Cardiac septum (tissue), 1 donor: ENCODE measurements at places on chromosomes 6 and 20. TPM values are rescaled to one million over a fixed set of nuclear protein-coding genes. Genes with fewer than 3 reads are reported as not detected.

Gene VIP
- total RNA-seq, result 0.67 TPM

Gene DEFB132
- not detected for total RNA-seq

Gene HCK
- total RNA-seq, result 5.5 TPM

Gene PGC
- total RNA-seq, result not detected

Gene GLYATL3
- total RNA-seq, result not detected

DNA sequence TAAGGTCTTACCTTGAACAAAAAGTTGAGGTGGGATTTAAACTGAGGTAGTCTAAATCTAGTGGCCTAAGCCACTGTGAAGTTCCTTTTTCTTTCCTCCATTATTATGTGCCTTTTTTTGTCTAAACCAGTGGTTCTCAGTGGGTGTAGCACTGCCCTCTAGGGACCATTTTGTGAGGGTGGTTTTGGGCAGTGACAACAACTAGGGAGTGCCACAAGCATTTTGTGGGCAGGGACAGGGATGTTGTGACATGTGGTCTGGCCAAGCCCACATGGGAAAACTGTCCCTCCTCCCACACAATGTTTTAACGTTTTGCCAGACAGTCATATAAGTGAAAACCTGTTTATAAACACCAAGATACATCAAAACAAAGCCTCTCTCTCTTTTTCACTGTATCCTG, 899.4 kb upstream of the FLRT3 start:
- DNase-seq, result no peak

DNA sequence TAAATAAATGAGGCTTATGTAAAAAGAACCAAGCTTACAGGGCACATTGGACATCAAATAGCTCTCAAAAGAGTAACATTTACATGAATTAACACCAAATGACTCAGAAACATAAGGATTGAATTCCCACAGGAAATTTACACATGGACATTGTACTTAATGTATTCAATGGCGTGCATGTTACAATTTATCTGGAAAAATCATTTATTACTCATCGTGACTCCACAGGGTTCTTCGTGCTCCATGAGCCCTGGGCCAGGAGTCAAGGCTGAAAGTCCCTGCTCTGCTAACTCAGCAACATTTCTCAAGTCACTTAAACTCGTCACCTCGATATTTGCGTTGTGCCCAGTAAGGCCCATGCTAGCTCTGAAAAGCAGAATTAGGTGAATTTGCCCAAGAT, 158.5 kb downstream of the PHACTR1 start:
- no peak for DNase-seq

GRCh38 chr6:49202924-49203536, 260.0 kb downstream of the MMUT start:
- no peak for DNase-seq

GRCh38 chr20:9744551-9744950, 94.3 kb downstream of the PAK5 start:
- no peak for DNase-seq

DNA sequence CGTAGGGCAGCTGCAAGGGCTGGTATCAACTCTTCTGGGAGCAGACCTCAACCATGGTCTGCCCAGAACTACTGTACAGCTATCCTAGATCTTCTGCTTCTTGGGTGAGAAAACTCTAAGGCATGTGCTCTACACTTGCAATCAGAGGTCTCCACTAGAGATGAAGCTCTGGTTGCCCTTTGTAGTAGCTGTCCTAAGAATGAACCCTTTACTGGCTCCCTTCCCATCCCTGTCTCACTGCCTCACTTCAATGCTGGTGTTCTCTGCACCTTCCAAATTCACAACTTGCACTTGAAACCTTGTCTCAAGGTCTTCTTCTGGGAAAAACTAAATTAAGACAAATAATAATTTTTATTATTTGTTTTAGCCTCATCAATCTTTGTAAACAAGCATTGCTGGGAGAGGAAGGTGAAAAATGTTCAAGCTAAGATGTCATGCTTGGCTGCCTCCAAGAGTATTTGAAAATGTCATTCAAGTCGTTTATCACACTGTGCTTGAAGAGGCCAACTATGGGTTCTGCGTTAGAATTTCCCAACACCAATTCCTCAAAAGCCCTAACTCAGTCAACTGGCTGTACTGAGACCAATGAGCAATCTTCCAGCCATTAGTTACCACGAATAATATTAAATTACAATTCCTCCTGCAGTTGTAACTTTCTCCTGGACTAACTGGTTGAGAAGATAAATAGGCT, 255.7 kb upstream of the PRND start:
- no peak for DNase-seq

DNA sequence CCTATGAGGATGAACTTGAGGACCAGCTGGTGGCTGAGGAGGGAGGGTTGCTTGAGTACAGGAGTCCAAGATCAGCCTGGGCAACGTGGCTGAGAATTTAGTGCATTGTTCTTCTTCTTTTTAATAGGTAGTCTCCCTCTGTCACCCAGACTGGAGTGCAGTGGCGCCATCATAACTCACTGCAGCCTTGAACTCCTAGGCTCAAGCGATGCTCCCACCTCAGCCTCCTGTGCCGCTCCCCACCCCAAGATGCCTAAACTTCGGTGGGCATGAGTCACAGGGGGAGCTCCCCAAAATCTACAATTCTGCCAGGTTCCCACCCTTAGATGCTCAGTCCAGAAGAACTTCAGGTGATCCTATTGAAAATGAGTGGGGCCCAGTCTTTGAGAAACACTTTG, 21.4 kb downstream of the FAM50B start:
- DNase-seq, result no peak

- no peak for DNase-seq
These were observed 151.0 kb downstream of the ZDHHC14 start for GRCh38 chr6:157531986-157532365.

DNA sequence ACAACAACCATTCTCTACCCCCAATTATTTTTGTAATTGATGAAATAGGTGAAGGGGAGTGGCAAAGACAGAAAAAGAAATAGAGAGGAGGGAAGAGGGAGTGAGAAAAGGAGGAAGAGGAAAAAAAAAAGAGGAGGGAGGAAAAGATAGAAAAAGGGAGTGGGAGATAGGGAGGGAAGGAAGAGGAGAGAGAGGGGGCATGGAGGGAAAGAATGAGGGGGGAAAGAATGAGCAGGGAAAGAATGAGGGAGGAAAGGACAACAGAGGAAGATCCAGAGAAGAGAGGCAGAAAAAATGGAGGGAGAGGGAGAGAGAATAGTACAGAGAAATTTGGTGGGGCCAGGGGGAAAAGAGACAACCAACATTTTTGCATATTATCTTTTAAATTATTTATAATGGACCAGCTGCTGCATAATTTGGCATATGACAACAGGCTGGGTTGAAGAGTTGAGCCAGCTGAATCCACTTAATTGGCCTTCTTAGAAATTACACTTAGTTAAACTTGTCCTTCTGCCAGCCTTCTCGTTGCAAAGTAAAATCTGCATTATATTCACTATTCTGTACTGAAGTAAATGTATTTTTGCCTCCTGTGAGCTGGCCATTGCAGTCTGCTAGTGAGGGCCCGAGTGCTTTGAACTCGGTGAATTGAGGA, 101.0 kb downstream of the ARHGAP18 start:
- no peak for DNase-seq

DNA sequence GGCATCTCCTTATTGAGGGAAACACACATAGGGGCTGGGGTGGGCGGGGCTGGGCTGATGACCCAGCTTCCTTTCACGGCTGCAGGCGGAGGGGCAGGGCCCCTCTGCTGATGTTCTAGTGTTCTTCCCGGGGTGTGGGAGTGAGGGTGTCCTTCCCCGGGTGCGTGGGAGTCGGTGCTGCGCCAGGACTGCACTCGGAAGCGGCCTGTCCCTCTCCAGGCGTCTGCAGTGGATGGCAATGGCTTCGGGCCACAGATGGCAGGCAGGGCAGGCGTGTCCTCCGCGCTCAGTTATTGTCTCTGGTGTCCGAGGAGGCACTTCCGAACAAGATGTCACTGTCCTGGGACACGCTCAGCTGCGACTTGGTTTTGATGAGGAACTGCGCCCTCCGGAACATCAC, 19.2 kb downstream of the KCNG1 start:
- no peak for DNase-seq

DNA sequence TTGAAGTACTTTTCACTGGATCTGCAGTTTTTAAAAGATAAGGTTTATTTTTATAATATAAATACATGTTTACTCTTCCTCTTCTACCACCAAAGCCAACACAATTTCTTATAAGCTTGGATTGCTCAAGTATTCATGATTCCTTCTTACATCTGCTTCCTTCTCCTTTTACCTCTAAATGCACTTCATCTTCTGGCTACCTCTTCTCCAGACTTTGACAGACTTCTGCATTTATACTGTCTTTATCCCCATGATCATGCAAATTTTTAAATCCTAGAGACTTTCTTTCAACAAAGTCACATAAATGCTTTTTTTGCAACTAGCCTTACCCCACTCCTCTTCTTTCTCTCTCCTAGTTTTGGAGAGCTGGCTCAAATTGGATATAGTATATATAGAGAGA, 142.9 kb downstream of the TFAP2B start:
- DNase-seq, result no peak

DNA sequence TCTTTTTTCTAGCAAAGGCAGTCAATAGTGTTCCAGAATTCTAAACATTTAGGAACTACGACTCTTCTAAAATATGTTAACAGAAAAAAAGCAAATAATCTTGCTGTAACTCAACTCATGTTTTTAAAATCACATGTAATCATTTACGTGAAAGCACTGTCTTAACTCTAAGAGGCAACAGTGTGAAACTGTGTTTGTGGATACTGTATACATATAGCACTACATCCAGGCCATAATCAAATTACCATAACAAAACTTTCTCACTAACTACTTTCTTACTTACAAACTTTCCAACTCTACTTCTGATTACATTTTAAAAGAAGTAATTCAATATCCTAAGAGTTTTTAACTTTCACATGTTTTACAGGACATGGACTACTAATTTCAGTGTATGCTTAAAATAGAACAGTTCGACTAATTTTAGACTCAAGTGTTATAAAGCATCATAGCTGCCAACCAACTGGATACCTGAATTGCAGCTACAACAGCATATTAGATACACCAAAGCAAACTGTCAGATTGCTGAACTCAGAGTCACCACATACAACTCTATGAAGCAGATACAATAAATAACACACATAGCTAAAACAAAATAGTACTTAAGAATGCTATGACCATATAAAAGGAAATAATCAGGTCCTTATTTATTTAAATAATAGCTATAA, 121.6 kb upstream of the BEND6 start:
- no peak for DNase-seq

DNA sequence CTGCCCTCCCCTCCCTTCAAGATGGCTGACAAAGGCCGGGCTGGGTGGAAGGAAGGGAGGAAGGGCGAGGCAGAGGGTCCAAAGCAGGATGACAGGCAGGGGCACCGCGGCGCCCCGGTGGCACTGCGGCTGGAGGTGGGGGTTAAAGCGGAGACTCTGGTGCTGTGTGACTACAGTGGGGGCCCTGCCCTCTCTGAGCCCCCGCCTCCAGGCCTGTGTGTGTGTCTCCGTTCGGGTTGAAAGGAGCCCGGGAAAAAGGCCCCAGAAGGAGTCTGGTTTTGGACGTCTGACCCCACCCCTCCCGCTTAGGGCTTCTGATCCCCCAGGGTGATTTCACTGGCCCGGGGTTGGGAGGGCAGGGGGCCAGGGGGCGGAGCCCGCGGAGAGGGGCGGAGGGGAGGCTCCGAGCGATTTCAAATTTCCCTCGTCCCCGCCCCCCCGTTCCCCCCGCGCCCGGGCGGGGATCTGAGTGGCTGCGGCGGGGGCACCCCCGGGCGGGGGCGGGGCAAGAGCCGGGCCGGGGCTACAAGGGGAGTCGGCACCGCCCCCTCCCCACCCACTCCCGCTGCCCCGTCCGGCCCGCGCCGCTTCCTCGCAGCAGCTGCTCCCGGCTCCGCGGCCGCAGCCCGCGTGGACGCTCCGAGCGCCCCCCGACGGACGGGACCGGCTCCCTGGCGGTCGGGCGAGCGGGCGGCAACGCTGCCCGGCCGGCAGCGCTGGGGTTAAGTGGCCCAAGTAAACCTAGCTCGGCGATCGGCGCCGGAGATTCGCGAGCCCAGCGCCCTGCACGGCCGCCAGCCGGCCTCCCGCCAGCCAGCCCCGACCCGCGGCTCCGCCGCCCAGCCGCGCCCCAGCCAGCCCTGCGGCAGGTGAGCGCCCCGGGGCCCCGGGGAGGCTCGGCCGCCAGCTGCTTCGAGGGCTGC, at the start of gene DNMT3B:
Gene DNMT3B (plus strand): TSS at position 555 of the 923 bp plus-strand sequence. CDS start 17,939 bp downstream, outside the sequence.
- DNase-seq, result peak; percentile 89

DNA sequence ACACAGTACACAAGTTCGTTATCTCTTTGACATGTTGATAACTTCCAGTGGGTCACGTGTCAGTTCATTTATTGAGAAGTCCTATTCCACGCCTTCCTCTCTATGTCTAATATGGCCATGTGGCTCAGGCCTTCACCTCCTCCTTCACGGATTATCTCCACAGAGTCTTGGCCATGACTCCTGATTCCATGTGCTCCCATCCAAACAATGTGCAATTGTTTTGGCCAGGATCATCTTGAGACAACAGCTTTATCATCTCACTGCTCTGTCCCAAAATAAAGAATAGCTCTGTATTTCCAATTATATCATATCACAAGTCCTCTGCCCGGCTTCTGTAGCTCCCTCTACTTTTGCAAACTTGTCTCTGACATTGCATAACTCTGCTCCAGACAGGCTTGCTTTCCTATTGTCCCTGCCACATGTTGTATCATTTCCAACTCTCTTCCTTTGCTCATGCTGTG, 11.1 kb upstream of the TXNDC5 start:
- no peak for DNase-seq

GRCh38 chr6:104928141-104928540, 28.8 kb upstream of the LIN28B start:
- DNase-seq, result no peak

- no peak for DNase-seq
These were observed 739 bp downstream of the GSS start for GRCh38 chr20:34954904-34955230.

- no peak for DNase-seq
These were observed 21.7 kb downstream of the B4GALT5 start for GRCh38 chr20:49691818-49692568.

GRCh38 chr6:55437141-55437540, 109.9 kb downstream of the GFRAL start:
- no peak for DNase-seq
